ENCODE measurements at places on chromosomes 6 and 20. TPM values are rescaled to one million over a fixed set of nuclear protein-coding genes. Genes with fewer than 3 reads are reported as not detected.

LRRN4 gene
- total RNA-seq, result not detected

DNA sequence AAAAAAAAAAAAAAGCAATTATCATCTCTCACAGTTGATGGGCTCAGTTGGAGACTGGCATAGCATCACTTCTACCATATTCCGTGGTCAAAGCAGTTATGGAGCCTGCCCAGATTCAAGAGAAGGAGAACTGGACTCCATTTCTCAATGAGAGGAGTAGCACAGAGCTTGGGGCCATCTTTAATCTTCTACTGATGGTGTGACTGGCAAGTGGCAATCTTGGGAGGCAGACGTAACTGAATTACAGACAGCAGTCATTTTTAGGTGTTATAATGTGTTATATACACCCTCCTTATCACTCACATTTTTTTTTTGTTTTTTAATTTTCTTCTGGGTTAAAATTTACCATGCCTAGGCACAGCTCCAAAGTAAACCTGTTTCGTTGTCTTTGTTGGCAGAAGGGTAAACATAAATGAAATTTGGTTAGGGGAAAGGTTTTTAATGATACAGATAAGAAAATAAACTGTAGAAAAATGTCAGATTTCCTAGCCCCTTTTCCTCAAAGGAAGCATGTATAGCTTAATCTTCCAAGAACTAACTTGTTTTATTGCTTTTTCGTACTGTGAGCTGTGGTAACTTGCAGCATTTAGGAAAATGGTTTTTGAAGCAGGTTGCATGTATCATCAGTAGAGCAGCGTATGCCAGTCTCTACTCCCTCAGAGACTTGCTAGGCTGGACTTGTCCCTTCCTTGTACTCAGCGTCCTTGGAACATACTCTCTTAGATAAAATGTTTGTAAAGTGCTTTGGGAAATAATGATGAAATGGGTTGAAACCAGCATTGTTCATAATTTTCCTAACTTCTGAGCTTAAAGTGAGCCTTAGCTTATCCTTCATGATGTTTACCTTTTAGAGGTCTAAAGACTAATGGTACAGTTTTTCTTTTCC lies 25.7 kb downstream of the ZFAND3 start:
- H3K27ac ChIP-seq, result no peak overlapping the region
- H3K4me3 ChIP-seq, result no peak overlapping the region
- DNase-seq, result no peak

CYP21A2 gene
- total RNA-seq, result not detected

DNA sequence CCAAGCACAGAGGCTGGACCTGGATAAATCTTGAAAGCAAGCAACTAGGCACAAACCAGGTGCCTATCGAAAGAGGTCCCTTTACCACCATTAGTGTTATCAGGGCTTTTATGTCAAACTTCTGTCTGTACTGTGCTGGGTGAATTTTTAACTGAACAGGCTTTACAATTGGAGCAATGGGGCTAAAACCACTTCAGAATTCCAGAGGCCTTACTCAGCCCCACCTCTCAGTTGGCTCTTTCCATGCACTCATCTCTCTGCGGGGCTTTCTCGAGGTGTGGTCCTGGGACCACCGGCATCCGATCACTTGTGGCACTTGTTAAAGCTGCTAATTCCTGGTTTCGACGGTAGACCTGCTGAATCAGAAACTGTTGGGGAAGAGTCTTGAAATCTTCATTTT lies 232.5 kb downstream of the SOX4 start:
- H3K36me3 ChIP-seq, result no peaks in the 10 kb centered on the region
- H3K4me3 ChIP-seq, result no peak overlapping the region
- H3K4me1 ChIP-seq, result no peaks in the 10 kb centered on the region
- H3K27ac ChIP-seq, result no peak overlapping the region

- H3K4me1 ChIP-seq, result peaks cover 6% of the 10 kb centered on the region
- no peak for DNase-seq
- H3K36me3 ChIP-seq, result peaks cover 4% of the 10 kb centered on the region
These were observed 9.0 kb upstream of the MRPS10 start for GRCh38 chr6:42226645-42227143.

DNA sequence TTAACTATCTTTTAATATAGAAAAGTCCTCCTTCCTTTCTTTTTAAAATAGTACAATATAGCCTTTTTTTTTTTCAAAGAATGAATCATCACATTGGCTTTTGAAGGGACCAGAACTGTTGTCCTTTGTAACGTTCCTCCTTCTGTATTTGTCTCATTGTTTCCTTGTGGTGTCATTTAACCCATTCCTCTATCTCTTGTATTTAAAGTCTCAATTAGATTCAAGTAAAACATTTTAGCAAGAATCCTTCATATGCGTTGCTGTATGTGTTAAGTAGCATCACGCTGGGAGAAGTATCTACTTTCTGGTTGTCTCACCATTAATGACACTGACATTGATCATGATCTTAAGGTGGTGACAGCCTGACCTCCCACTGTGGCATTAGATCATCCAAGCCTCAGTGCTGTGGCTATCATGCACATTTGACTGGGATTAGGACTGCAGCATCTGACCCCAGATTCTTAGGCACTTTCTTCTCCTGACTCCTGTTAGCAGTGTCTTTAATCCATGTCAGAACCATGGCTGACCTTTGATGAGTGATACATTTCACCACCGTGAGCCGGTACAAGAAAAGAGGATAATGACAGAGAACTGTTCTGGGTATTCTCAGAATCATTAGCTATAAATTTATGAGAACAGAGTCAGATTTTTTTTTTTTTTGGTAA lies 67.5 kb upstream of the TFB1M start:
- H3K27ac ChIP-seq, result no peak overlapping the region
- H3K36me3 ChIP-seq, result no peaks in the 10 kb centered on the region
- no peak overlapping the region for H3K4me3 ChIP-seq

GRCh38 chr6:153873541-153873940 lies 165.5 kb upstream of the OPRM1 start:
- no peaks in the 10 kb centered on the region for H3K27me3 ChIP-seq
- no peak overlapping the region for H3K4me3 ChIP-seq
- no peak overlapping the region for H3K27ac ChIP-seq
- no peaks in the 10 kb centered on the region for H3K36me3 ChIP-seq
- no peak for DNase-seq

DNA sequence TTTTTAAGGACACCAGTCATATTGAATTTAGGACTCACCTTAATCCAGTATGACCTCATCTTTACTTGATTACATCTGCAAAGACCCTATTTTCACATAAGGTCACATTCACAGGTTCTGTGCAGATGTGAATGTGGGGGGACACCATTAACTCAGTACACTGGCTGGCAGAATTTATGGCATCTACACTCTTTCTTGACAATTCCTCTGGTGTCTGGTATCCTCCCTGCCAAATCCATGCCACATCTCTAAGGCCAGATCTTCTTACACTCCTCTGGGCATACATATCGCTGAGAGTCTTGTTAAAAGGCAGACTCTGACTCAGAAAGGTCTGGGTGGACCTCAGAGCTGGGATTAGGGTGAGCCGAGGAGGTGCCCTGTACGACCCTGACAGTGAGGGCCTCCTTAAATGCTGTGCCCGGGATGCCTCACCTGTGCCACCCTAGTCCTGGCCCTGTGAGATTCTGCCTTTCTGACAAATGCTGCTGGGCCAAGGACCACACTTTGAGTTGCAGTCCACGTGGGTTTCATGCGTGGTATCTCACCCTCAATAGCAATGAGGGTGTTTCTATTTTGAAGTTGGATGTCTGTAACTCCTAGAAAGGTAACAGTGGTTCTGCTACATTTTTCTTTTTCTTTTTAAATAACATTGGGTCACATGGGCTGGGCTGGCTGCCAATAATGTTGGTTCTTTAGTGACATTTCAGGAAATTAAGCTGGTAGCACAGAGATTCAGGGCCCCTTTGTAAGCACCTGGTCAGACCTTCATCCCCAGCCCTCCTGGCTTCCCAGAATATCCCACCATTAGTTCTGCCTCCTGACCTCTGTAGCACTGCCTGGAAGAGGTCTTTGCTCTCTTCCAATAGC lies 17.2 kb upstream of the LRRN4 start:
- H3K27ac ChIP-seq, result no peak overlapping the region
- H3K4me1 ChIP-seq, result no peaks in the 10 kb centered on the region
- H3K27me3 ChIP-seq, result peaks cover 4% of the 10 kb centered on the region
- no peak for DNase-seq

SUMO4 gene
- 10.1 TPM for total RNA-seq

DNA sequence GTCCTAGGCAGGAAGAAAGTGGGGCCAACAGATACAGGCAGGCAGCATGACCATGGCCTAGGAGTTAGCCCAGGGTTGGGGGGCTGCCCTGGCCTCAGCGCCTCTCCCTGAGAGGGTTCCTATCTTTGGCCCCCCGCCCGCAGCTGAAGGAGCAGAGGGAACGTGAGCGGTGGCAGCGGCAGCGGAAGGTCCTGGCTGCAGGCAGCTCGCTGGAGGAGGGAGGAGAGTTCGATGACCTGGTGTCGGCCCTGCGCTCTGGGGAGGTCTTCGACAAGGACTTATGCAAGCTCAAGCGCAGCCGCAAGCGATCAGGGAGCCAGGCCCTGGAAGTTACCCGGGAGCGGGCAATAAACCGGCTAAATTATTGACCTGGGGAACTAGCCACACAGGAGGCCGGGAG lies 32.6 kb downstream of the MOCS1 start:
- DNase-seq, result no peak
- no peak overlapping the region for H3K27ac ChIP-seq
- no peaks in the 10 kb centered on the region for H3K4me1 ChIP-seq
